Endodermal cell (in vitro differentiated cells): ENCODE measurements at places on chromosomes 5 and 9. TPM values are rescaled to one million over a fixed set of nuclear protein-coding genes. Genes with fewer than 3 reads are reported as not detected.

- no peak overlapping the region for H3K4me3 ChIP-seq
- no peak overlapping the region for H3K27ac ChIP-seq
- H3K27me3 ChIP-seq = no peaks in the 10 kb centered on the region
- no peaks in the 10 kb centered on the region for H3K4me1 ChIP-seq
- H3K36me3 ChIP-seq = no peaks in the 10 kb centered on the region
Measured at GRCh38 chr9:130150779-130151382, 21.3 kb upstream of the NCS1 start.

DNA sequence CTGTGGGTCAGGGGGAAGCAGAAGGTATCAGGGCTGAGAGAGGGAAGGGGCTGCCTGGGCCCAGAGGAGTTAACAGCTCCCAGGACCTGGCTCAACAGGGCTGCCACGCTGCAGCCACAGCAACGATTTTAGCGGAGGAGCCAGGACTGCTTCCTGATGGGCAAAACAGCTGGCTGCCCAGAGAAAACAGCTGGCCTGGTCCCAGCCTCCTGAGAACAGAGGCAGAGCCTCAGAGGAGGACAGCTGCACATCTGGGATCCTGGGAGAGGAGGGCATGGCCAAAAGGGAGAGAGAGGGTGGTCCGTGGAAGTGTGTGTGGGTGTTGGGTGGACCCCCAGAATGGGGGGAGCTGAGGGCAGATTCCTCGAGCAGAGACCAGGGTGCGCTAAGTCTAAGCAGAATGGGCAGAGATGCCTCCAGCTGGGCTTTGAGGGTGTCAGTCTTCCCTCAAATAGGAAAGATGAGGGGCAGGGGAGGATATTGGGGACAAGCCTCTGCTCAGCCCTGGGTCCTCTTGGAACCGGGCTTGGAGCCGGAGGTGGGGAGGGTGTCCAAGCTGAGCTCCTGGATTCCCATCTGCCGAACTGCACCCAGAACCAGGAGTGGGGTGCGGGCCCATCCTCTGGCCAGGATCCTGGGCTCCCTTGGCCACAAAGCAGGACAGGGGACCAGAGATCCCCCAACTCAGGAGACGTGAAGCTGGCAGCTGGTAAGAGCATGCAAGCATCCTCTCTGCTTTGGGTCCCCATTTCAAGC, 9.1 kb upstream of the CERCAM start:
- H3K4me3 ChIP-seq = no peak overlapping the region
- H3K36me3 ChIP-seq = no peaks in the 10 kb centered on the region
- no peaks in the 10 kb centered on the region for H3K4me1 ChIP-seq
- peaks cover 38% of the 10 kb centered on the region for H3K27me3 ChIP-seq
- H3K27ac ChIP-seq = no peak overlapping the region

MELK gene
- total RNA-seq = 30.4 to 99.8 TPM (median 88.9 TPM) in 3 replicates

CSF1R gene
- total RNA-seq = 0.25 TPM in 1 of 2 replicates, not detected in the other

DNA sequence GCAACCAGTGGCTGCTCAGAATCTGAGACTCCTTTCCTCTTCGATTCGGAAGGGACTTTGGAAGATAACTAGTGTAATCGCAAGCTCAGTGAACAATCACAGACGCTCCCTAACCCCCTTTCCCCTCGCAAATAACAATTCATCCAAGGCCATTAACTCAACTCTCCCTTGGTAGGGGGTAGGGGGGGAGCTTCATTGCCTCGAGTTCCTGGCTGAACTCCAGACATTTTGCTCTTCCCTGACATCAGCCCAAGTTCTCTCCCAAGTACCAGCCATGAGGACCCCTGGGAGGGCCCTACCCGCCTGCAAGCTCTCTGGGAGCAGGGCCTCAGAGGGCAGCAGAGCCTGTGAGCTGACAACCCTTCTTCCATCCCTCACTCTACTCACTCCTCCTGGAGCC, 8.4 kb downstream of the FAM163B start:
- DNase-seq = no peak
- H3K36me3 ChIP-seq = no peaks in the 10 kb centered on the region
- no peak overlapping the region for H3K4me3 ChIP-seq
- H3K4me1 ChIP-seq = no peaks in the 10 kb centered on the region

DNA sequence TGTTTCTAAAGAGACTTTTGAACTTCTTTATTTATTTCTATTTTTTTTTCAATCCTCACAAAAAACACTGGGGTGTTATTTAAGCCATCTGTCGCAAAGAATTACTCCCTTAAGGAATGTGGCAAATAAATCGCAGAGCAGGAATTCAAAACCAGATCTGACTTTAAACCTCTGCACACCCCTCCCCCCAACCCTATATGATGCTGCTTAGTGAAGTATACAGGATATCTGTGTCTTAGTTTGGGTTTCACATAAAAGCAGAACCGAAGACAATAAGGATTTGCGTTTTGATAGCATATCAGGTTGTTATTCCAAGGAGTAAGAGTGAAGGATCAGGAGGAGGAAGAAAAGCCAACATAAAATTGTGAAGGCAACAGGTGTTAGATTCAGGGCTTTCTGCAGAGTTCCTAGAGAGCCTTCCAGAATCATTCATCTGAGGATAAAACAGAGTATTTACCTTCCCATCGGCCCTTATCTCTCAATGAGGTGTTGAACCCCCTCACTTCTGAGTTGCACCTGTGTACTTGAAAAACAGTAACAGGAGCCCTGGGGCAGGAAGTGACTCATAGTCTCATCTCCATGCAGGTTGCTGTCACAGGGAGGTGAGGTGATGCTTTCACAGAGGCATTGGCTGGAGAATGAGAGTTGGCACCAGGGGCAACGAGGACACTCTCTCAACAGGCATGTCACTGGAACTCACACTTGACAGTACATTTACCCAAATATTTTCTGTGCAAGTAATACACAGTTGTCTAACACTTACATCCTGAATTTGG, 33.5 kb upstream of the DMRT3 start:
- DNase-seq = peak; percentile 70
- no peaks in the 10 kb centered on the region for H3K4me1 ChIP-seq
- no peaks in the 10 kb centered on the region for H3K36me3 ChIP-seq
